ENCODE measurements at places on chromosomes 7 and 10.

DNA sequence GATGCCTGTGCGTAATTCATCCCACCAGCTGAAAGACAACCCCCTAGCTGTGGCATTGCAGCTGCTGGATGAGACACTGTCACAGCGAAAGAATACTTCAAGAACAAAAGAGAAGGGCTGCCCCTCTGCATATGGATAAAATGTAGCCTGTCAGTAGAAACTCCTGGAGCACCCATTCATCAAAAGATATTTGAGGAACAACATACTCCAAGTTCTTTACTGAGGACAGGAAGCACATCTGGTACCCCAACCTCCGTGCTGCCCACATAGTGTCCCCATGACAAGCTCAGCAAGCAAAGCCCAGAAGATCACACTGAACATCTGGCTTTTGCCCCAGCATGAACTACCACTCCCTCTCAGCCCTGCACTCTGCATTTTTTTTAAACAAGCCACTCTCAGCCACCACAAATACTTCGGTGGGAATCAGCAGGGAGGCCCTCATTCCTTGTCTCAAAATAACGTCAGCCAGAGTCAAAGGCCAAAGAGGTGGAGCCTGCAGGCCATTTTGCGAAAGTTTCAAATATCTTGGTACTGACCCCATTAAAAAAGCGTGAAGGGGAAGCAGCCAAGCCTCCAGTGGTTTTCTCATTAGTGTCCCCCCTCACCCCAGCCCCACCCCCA is 1.7 kb downstream of the CREB3L2 start:
- peak; percentile 33 for DNase-seq

GRCh38 chr7:86911659-86912058 is 147.8 kb downstream of the ELAPOR2 start:
- DNase-seq, result no peak

DNA sequence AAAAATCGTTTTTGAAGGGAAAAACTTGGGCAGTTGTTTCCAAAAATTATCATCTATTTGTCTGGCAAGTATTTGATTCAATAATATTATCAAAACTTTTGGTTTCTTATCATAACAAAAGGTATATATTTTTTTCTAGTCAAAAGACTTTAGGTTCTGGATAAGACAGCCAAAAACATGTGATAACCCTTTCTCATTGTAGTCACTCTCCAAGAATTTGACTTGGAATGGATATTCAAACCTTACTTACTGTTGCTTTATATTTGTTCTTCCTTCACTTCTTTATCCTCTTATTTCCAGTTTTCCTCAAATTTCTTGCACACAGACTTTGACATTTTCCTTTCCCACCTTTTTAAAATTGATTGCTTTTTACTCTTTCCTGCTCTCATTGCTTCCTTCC is 140.9 kb upstream of the FAM3C start:
- no peak for DNase-seq

- no peak for DNase-seq
These were observed 96.8 kb downstream of the RAB18 start for GRCh38 chr10:27600930-27601329.

- DNase-seq, result no peak
These were observed 10.8 kb upstream of the VWC2 start for GRCh38 chr7:49762666-49763065.

DNA sequence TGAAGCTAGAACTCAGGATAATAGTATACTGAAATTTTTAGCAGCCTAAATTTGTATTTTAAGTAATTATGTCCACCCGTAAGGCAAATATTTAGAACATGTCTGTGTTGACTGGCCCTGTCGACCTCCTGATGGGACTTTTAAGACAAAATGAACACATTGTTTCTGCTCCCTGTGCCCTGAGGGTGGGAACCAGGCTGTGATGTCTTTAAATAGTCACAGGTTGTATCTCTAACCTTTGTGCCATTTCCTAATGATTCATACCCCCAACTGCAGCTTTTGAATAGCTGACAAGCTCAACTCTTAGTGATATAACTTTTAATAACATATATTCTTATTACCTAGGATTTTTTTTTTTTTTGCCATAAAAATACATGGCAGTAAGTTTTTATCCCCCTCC is 494.9 kb upstream of the AKR1E2 start:
- DNase-seq, result no peak

DNA sequence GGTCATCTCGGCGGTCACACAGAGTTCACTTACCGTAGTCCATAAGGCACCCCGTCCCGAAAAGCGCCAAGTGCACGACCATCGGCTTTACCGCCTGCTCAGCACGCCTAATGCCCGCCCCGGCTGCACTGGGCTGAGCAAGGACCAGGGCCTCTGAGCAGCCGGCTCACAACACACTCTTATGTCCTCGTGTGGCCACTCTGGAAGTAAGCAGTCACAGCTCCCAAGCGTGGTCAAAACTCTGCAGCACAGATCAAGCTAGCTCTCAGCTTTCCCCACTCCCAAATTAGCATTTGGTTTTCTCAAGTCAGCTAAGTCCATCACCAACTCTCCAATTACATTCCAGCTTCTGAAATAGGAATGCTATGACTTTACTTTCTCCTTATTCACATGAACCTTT is 57.7 kb downstream of the MAD1L1 start:
- no peak for DNase-seq

DNA sequence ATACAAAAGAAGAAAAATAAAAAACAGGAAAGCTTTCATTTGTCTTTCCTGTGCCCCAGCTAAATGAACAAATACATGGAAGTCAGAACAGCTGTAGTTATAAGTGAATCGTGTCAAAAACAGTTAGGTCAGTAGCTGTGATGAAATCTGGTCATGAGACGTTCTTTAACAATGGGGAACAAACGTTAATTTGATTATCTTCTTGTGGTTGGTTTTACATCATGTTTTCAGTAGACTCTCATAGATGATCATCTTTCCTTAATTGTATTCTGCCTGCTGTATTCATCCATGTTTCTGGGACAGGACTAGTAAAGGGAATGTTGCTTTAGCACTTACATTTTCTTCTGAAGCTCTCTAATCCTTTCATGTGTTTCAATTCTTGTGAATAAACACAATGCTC is 97.0 kb downstream of the PCLO start:
- no peak for DNase-seq

- no peak for DNase-seq
These were observed 497 bp upstream of the RAB11FIP2 start for GRCh38 chr10:118047157-118047719.

GRCh38 chr7:128014811-128015210 is 16.4 kb downstream of the LRRC4 start:
- no peak for DNase-seq

DNA sequence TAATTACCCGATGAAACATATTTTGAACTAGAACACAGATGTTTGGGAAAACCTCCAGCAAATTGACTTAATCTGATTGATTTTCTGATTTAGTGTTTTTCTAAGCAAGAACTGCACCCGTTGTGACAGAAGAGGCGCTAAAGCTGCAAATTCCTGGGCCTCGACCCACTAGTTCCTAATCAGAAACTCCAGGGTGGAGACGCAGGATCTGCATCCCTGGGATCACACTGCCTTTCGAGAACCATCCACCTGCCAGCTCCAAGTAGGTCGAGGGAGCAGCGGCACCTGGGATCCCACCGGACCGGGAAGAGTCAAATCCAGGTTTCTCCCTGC is 136.8 kb upstream of the CDCA7L start:
- no peak for DNase-seq

- no peak for DNase-seq
These were observed 38.3 kb upstream of the INPP5A start for GRCh38 chr10:132499367-132499685.

GRCh38 chr10:43239756-43240155 is 27.1 kb downstream of the RASGEF1A start:
- no peak for DNase-seq

- DNase-seq, result no peak
These were observed 6.8 kb upstream of the TFEC start for GRCh38 chr7:116037401-116037800.

GRCh38 chr7:73830681-73831583 is at the start of gene CLDN4:
Gene CLDN4, plus strand, starts transcription at chr7:73830996. Its CDS starts 206 bp downstream, at chr7:73831202.
- no peak for DNase-seq

GRCh38 chr10:98248018-98248417 is 20.0 kb downstream of the LOXL4 start:
- DNase-seq, result no peak

DNA sequence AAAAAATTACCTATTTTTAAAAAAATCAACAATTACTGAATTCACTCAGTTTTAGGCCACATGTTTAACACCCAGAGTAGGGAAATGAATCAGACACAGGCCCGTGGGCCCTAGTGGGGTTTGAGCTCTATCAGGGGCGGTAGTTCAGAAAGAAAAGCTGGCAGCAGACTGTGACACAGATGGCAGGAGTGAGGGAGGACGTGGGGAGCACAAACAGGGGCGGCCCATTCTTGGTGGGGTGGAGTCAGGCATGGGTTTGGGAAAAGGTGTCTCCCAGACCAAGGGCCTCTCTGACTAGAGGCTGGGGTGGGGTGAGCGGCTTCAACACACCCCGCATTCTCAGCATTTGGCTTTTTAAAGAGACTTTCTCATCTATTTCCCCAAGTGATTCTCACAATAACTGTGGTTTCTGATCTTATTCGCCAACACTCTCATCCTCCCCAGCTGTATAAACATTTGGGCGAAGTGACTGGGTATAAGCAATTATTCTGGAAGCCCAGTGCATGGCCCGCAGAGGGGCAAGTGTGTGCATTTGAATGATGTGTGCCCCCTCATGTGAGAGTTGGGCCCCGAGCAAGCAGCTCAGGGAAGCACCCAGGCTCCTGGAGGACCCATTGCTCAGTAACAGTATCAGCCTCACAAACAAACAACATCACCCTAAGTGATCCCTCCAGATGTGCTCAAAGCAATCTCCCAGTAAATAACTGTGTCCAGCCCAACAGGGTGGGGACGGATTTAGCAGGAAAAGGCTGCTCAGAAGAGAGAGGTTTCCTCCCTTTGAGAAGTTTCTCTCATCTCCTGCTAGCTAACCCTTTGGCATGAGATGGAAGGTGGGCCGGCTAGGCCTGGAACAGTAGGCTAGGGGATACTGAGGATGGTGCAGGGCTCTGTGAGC is 437.6 kb upstream of the ZMIZ1 start:
- DNase-seq, result no peak

DNA sequence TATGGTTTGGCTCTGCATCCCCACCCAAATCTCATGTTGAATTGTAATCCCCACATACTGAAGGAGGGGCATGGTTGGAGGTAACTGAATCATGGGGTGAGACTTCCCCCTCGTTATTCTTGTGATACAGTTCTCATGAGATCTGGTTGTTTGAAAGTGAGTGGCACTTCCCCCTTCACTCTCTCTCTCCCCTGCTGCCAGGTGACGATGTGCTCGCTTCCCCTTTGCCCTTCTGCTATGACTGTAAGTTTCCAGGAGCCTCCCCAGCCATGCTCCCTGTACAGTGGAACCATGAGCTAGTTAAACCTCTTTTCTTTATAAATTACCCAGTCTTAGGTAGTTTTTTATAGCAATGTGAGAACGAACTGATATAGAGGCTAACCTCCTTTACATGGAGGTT is 16.6 kb downstream of the PLPP4 start:
- DNase-seq, result no peak

DNA sequence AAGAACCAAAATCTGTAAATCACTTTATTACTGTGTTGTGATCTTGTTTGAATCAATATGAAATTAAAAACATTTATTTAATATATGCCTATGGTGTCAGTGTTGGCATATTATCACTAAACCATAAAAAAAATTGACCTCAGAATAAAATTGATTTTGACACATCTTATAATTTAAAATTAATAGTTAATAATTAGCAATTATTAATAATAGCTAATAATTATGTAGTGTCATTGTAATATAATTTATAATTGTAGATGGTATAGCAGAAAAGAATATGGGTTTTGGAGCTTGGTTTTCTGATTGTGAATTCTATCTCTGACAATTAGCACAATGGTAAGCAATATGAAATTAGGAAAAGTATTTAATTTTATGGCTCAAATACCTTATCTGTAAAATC is 89.4 kb upstream of the CNTNAP2 start:
- no peak for DNase-seq

GRCh38 chr7:44958645-44959344 is 20.0 kb downstream of the MYO1G start:
- DNase-seq, result no peak

GRCh38 chr7:128737441-128737840 is 1.7 kb upstream of the CALU start:
- DNase-seq, result no peak

DNA sequence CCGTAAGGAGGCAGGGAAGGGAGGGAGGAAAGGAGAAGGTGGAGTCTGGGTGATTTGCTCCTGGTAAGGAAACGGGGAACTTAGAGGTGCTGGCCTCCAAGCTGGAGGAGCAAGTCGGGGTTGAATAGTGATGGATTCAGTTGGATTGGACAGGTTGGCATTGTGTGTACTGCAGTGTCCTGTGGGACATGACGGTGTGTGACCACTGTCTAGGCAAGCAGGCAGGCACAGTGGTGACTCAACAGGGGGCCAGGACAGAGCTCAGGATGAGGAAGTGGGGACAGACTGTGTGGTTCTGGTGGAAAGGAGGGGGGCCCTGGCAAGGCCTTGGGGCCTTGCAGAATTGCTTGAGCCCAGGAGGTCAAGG is 48.8 kb downstream of the COL26A1 start:
- DNase-seq, result no peak

- DNase-seq, result no peak
These were observed 18.8 kb downstream of the SORBS1 start for GRCh38 chr10:95542330-95542729.

GRCh38 chr7:2990949-2991470 is 52.7 kb downstream of the CARD11 start:
- DNase-seq, result no peak

- no peak for DNase-seq
These were observed 69.1 kb downstream of the SLIT1 start for GRCh38 chr10:97116462-97117162.

GRCh38 chr7:26443751-26444150 is 152.1 kb downstream of the SNX10 start:
- no peak for DNase-seq

- DNase-seq, result no peak
These were observed 141.7 kb downstream of the EGFR start for GRCh38 chr7:55160539-55160938.

- no peak for DNase-seq
These were observed 41.2 kb upstream of the COBL start for GRCh38 chr7:51357821-51358220.

- no peak for DNase-seq
These were observed 176.2 kb upstream of the CSTF2T start for GRCh38 chr10:51875610-51876009.

GRCh38 chr7:45177801-45178200 is 20.2 kb downstream of the RAMP3 start:
- DNase-seq, result no peak

All from hematopoietic multipotent progenitor cell treated with erythropoietin and hydrocortisone succinate and interleukin-3 and kit ligand, for 17 days (in vitro differentiated cells).